ENCODE measurements at places on chromosomes 7 and 10. TPM values are rescaled to one million over a fixed set of nuclear protein-coding genes. Genes with fewer than 3 reads are reported as not detected.

- no peak for DNase-seq
These were observed 208.6 kb downstream of the SKAP2 start for GRCh38 chr7:26655781-26656180.

COPG2 gene
- total RNA-seq: 16.3 TPM

GRCh38 chr7:27581119-27581518 lies 81.6 kb downstream of the HIBADH start:
- DNase-seq: no peak

DNA sequence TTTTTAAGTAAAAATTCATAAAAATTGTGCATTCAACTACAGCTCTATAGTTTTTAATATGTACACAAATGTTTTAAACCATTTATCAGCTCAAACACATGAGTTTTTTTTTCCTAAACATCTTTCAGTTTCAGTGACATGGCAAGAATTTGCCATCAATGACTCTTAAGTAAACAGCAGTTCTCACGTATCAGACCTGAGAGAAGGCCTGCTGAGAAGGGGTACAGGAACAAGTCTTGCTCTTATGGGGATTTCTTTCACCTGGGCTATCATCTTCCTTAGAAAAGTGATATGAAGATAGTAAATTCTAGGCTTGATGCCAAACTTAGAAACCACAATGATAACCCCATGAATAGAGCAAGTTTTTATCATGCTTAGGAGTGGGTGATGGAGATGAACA lies 467.8 kb downstream of the ARL4A start:
- DNase-seq: no peak

GRCh38 chr7:68146983-68147382 lies 1150.3 kb downstream of the TYW1 start:
- no peak for DNase-seq

DNA sequence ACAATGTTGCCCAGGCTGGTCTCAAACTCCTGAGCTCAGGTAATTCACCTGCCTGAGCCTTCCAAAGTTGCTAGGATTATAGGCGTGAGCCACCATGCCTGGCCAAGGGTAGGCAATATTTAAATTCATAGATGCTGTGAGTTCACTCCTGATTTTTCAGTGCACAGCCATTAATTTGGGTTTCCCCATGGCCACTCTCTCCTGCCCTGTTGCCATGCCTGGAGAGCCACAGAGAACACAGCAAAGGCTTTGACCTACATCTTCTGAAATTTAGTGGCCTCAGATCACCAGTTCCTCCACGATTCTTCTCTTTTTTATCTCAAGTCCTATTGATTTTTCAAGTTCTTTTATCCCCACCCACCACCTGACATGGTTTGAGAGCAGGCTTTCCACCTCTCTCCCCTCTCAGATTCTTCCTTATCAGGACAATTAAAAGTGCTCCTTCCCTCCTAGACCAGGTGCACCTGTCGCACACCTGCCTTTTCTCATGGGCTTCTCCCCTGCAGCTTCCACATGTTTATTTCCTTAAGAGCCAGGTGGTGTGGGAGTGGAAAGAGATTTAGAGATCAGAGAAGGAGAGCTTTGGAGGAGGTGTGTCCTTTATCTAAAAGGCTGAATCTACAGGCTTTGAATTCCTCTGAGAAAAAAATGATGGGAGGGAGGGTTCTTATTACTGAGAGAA lies 123.8 kb downstream of the ADRA2A start:
- no peak for DNase-seq

DNA sequence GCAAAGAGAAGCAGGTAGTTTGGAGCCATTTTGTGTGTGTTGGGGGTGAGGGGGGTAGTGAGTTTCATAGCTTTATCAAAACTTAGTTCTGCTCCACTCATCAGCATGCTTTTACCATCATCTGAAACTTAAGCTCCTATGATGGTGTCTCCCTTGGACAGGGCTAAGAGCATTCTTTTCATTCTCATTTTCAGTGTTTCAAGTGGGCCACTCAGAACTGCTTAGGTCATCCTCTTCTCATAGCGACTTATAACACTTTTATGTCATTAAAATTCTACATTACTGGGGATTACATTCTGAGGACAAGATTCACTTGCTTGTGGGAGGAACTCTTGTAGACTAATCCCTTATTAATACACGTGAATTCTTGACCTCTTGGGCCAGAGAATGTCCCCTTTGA lies 649.4 kb downstream of the SUGCT start:
- DNase-seq: no peak

GRCh38 chr10:104054430-104054829 lies 31.2 kb downstream of the COL17A1 start:
- no peak for DNase-seq

DNA sequence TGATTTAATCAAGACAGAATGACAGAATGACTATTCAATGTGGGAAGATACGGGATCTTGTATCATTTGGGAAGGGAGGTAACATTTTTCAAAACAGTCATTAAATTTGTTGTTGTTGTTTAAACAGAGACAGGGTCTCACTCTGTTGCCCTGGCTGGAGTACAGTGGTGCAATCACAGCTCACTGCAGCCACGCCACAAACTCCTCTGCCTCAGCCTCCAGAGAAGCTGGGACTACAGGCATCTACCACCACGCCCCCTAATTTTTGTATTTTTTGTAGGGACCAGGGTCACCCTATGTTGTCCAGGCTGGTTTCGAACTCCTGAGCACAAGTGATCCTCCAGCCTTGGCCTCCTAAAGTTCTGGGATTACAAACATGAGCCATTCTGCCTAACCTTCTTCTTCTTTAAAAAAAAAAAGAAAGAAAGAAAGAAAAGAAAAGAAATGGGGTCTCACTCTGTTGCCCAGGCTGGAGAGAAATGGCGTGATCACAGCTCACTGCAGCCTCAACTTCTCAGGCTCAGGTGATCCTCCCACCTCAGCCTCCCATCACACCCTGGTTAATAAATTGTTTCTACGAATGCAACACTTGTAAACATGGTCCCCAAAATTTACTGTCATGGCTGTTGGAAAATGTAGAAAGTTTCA lies 24.3 kb downstream of the YWHAG start:
- no peak for DNase-seq

GRCh38 chr7:117325836-117326235 lies 3.0 kb upstream of the WNT2 start:
- DNase-seq: no peak

GRCh38 chr7:129332254-129333035 lies 101.8 kb upstream of the STRIP2 start:
- no peak for DNase-seq

GRCh38 chr10:104650635-104651331 lies 9.7 kb downstream of the SORCS3 start:
- DNase-seq: no peak

DNA sequence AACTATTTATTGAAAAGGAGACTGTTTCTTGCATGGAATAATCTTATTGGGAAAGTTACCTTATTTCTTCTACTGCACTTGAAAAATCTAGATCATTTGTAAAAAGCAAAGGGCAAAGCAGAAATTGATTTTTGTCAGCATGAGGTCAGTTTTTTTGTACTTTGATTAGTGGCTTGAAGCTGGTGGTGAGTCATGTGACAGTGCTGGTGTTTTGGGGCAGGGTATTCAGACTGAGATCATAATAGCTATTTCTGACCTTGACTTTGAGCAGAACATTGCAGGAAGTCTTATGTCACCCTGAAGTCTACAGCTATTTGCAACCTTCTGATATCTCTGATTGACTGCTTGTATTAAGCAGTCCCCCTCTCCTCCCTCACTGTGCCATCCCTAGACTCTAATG lies 66.3 kb upstream of the SORCS3 start:
- no peak for DNase-seq

ARHGEF35 gene
- 0.29 TPM for total RNA-seq

DNA sequence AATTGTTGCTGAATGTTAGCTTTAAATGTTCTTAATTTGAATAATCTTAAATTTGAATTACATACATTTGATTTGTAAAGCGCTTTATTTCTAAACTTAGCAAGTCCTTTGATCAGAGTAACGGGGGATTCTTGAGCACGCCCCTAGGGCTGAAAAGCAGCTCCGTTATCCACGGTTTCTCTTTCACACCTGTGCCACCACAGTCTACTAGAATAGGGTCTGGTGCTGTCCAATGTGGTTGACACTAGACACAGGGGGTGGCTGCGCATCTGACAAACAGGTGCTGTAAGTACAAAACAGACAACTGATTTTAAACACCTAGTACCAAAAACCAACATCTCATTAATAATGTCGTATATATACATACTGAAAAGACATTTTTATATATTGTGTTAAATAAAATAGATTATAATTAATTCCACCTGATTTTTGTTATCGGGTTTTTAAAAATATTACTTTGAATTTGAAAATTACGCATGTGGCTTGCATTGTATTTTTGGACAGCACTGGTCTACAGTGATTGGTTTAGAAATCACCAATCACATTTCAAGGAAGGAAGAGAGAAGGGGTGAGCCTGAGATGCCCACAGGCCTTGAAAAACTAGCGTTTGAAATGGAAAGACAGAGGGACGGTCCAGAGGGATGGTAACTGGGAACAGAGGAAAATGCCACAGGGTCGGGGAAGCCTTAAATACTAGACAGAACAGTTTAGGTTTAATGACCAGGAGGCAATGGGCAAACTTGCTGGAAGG lies 7.3 kb downstream of the SEPHS1 start:
- DNase-seq: no peak

DNA sequence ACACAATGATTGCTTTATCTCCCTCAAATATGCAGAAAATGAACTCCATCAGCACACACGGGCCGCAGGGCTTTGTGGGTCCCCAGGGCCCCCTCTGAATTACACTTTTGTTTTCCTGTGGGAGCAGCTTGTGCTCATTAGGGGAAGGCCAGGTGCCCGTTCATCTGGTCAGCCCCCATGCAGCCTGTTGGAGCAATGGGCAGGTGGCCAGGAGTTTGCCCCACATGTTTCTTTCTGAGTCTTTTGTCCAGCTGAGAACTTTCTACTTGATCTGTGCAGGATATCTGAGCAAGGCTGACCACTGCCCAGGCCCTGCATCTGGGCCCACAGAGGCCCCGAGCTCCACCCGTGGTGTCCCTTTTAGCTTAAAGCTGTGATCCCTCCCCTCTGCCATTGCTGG lies 105.3 kb upstream of the FAM20C start:
- peak; percentile 50 for DNase-seq

Measured in right cardiac atrium (tissue), 5 donors.